ENCODE measurements at places on chromosomes 7 and 10.

DNA sequence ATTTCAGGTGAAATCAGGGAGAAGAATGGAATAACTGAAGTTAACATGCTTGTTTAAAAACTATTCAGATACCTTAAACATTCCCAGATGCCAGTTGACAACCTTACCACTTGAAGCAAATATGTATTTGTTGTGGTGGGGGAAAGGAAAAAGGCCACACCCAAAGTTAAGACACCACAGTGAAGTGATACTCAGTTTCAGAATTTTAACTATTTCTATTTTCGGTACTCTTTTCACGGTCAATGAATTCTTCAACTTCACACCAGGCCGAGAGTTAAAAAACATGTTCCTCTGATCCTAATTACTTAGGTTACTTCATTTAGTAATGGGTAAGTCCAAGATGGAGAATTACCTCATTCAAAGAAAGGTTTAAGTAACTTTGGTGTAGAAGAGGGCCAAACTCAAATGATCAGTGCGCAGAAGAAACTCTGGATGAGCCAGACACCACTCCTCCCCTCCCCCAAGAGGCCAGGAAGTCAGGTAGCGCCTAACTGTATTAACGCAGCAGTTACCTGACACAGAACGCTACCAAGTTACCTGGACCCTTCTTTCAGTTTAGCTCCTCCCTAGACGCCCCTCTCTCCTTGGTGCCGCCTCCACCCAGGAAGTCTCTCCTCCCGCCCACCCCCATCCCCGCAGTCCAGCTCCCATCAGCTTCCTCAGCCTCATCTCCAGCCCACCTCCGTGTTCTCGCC lies 700 bp downstream of the MTPN start:
- DNase-seq, result no peak

- no peak for DNase-seq
Observed at GRCh38 chr7:47298636-47299035, 283.3 kb downstream of the TNS3 start.

DNA sequence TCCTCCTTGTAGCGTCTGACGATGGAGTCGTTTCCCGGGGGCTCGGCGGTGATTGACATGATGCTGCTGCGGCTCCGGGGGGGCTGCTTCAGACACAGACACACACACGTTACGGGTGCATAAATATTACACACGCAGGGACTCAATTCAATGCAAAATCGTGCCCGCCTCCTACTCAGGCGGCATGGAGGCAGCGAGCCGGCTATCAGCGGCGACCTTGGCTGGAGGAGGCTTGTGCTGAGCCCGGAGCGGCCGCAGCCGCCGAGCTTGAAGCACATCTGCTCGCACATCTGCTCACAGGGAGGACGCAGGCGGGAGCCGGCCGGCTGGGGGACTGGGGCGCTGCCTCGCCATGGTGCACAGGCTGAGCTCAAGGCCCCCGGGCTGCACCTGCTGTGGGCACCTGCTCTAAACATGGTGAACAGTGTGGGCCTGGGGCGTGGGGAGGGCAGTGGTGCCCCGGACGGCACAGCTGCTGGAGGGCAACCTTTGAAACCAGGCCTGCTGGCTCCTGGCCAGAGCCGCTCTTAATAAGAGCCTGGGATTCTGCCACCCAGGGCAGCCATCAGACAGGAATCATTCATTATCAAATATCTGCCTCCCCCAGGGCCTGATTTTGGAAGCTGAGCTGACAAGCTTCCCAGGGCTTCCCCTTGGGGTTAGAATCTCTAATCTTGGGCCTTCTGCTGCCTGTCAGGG lies 84.7 kb upstream of the GNA12 start:
- no peak for DNase-seq

DNA sequence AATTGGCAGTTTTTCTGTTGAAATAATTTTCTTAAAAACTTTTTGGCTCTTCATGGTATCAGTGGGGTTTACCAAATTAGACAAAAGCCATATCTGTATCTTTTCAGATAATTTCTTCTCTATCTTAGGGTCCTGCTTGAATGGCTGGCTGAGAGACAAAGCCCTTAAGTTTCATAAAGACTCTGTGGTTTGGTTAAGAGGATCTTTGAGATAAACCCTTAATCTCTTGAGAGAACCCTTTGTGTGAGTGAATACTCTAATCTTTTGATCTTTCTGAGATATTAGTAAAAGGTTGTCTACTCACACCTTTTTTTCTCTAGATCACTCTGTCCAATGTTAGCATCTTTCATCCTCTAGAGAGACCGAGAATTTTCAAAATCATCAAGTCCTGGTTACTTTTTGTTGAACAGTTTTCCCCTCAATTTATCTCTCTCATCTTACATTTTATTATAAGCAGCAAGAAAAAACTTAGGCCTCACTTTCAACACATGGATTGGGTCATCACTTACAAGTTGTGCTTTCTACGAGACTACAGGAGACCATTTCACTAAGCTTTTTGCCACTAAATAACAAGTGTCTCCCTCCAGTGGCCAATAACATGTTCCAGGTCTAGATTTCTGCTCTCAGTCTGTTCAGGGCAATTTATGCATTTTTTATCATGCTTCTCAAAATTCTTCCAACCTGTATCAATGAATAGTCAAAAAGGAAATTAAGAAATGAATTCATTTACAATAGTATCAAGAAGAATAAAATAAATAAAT lies 28.4 kb downstream of the DNAJC9 start:
- no peak for DNase-seq

DNA sequence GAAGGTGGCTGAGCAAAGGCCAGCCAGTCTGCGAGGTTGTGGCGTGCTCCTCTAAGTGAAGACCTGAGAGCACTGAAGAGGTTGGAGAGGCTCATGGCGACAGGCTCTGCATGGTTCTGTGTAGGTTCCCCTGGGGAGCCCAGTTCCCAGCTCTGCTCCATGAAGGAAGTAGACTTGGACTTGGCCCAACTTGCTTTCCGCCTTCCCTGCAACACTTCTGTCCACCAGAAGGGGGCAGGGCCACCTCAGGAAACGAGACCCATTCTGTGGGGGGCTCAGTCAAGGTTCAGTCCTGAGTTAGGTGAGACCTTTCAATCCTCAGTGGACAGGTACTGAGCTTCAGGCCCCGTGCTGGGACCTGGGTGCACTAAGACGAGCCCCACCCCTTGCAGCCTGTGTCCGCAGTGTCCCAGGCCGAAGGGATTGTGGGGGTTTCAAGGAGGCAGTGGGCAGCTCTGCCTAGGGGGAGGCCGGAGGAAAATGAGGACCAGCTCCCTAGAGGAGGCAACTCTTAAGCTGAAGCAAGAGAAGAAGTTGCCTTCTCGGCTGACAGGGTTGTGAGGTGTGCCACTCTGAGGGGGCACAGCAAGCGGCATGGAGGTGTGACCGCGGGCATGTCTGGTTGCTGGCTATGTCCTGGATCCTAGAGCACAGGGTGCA lies 15.0 kb upstream of the PCBD1 start:
- DNase-seq, result peak; percentile 18

DNA sequence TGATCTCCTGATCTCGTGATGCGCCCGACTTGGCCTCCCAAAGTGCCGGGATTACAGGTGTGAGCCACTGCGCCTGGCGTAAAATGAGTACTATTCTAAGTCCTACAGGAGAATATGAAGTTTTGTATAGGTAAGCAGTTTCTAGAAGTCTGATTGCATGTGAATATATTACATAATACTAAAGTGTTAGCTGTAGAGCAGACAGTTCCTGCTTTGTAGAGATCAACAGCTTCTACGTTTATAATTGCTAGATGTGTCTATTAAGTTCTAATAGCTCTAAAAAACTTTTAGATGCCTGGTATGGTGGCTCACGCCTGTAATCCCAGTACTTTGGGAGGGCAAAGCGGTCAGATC lies 8.5 kb downstream of the CRCP start:
- no peak for DNase-seq

- no peak for DNase-seq
Observed at GRCh38 chr10:114647545-114648138, 10.4 kb downstream of the ABLIM1 start.

DNA sequence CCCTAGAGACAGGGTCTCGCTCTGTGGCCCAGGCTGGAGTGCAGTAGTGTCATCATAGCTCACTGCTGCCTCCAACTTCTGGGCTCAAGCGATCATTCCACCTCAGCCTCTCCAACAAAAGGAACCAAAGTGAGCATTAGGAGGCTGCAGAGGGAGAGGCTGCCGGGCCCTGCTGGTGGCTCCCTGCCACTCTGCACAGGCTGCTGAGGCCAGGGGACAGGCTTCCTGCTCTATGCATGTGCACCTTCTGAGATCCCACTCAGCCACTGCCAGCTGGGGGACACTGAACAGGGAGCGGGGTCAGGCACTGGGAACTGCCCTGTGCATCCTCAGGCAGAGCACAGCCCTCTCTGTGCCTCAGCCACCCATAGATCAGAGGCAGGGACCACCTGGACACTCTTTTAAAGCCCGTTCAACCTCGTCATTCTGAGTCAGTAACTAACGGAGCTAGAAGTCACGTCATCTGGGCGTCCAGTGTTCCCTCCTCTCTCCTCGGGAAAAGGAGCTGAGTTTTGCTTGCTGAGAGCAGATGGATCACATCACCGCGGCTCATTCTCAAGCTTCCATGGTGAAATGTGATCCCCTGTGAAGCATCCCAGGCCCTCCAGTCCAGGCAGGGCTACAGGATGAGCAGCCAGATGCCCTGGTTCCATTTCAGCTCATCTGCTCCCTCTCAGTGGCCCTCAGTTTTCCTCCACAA lies 109.6 kb downstream of the MYL10 start:
- DNase-seq, result peak; percentile 27

GRCh38 chr7:102450242-102450641 lies 14.4 kb downstream of the ALKBH4 start:
- DNase-seq, result no peak

- no peak for DNase-seq
Observed at GRCh38 chr7:25168145-25168544, 43.1 kb upstream of the CYCS start.

GRCh38 chr10:34298346-34298818 lies 516.7 kb downstream of the PARD3 start:
- no peak for DNase-seq

- DNase-seq, result no peak
Observed at GRCh38 chr10:132787495-132788179, 1.7 kb upstream of the NKX6-2 start.

DNA sequence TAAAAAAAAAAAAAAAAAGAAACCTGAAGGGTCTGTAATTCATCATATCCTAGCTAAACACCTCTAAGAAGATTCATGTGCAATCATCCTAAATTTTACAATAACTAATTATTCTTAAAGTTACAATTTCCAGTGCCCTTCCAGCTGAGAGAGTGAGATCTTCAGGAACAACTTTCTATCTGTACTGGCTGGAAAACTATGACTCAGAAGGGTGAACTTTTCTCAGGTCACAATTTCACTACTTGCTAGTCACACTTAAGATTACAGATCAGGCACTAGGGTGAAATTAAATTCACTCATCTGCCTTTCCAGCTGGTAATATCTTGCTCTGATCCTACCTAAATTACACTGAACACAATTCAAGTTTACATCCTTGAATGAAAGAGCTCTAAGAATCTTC lies 158.8 kb downstream of the ANK3 start:
- DNase-seq, result no peak

DNA sequence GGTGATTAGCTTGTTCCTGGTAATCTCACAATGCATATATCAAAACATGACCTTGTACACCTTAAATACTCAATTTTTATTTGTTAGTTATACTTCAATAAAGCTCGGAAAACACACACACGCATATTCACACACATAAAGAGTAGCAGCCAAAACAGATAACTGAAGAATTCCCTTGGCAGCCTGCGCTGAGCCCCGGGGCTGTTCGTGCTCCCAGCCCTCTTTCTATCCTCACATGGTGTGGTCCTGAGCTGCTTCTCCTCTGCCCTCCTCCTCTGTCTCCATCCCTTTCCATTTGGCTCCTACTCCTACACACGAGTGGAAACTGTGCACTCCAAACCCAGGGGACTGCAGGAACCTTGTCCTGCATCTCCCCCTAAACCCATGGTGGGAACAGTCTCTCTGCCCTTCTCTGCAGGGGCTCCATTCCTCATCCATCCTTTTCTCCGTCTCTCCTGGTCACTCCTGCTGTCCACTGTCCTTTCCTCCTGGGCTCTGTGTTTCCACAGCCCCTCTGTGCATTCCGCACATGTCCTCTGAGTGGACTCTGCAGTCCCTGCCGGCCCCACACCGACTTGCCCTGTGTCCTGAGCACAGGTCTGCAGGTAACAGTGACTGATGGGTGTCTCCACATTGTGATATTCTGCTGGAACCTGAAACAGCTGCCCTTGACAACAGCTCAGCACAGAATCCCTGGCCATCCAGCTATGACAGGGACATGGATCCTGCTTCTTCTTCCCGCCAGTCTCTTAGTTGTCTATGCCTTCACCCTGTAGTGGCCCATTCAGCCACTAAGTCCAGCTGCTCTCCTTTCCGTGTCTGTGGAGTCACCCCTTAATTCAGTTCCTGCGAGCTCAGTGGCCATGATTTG lies 216.8 kb upstream of the ZNF32 start:
- DNase-seq, result no peak

DNA sequence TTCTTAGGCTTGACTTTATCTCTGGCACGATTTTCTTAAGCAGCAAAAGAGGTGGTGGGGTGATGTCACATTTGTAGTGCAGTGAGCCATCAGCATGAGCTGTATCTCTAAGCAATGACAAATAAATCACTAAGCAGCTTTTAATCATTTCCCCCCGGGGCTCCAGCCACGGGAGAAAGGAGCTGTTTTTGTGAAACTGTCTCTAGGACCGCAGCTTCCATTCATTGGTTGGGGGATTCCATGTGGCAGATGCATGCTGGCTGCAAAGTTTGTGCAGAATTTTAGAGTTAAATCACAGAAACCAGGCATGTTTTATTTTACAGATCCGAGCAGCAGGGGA lies 464 bp downstream of the KIAA1217 start:
- DNase-seq, result no peak

- no peak for DNase-seq
Observed at GRCh38 chr10:74987339-74988053, 124.0 kb upstream of the SAMD8 start.

- DNase-seq, result no peak
Observed at GRCh38 chr10:124688889-124689670, 55.1 kb downstream of the FAM53B start.

DNA sequence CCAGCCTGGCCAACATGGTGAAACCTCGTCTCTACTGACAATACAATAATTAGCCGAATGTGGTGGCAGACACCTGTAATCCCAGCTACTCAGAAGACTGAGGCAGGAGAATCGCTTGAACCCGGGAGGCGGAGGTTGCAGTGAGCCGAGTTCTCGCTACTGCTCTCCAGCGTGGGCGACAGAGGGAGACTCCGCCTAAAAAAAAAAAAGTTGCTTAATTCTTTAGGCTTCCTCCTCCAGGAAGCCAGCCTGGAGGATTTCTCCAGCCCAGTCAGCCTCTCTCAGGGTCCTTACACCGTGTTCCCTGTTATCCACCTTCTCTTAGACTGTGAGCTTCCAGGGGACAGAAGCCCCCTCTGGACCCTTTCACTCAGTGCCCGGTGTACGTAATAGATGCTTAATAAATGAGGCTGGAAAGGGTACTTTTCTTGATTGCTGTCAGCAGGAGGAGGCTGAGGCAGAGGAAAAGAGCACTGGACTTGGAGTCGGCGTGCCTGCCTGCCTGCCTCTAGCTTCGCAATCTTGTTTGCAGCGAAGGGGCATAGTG lies 16.4 kb upstream of the NODAL start:
- DNase-seq, result no peak

GRCh38 chr10:66981361-66982052 lies 55.7 kb downstream of the LRRTM3 start:
- no peak for DNase-seq

- peak; percentile 16 for DNase-seq
Observed at GRCh38 chr10:15738270-15738925, 18.7 kb upstream of the ITGA8 start.

Data from fibroblast of skin of left biceps (primary cell).